Breast epithelium (tissue), 4 donors: ENCODE measurements at places on chromosomes 5 and 9. TPM values are rescaled to one million over a fixed set of nuclear protein-coding genes. Genes with fewer than 3 reads are reported as not detected.

GRCh38 chr9:38315085-38315595, 77.4 kb upstream of the ALDH1B1 start:
- H3K27me3 ChIP-seq: no peaks in the 10 kb centered on the region
- no peaks in the 10 kb centered on the region for H3K36me3 ChIP-seq
- H3K4me1 ChIP-seq: no peaks in the 10 kb centered on the region
- no peak for DNase-seq

DNA sequence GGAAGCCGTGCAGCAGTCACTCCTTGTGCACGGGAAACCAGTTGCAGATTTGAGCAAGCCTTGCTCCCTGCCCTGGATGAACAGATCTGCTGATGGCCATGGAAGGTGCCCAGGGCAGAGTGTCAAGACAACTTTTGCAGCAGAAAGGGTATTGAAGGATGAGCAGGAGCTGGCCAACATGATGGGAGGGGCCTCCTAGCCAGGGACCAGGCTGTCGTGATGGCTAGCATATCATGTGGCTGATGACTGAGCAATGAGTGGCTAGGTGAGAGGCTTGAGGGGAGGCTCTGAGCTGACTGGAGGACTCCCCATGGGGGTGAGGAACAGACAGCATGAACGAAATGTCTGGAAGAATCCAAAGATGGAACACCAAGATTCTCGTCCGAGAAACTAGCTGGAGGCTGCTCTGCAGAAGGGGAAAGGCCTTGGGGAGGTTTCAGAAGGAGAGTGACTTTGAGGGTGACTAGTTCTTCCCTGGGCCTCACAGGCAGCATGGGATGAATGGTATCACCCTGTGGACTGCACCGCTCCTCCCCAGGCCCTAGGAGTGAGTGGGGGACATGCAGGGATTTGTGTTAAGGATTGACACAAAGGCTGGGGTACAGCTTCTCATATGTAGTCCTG, 18.5 kb downstream of the PPARGC1B start:
- DNase-seq: no peak
- H3K4me3 ChIP-seq: no peak overlapping the region
- H3K4me1 ChIP-seq: no peaks in the 10 kb centered on the region
- H3K36me3 ChIP-seq: no peaks in the 10 kb centered on the region
- peak overlapping the region; percentile 29 for H3K27ac ChIP-seq

- H3K4me3 ChIP-seq: no peak overlapping the region
- no peaks in the 10 kb centered on the region for H3K36me3 ChIP-seq
- H3K27me3 ChIP-seq: no peaks in the 10 kb centered on the region
- H3K4me1 ChIP-seq: no peaks in the 10 kb centered on the region
- H3K27ac ChIP-seq: no peak overlapping the region
Observed at GRCh38 chr9:111928359-111928720, 31.7 kb downstream of the UGCG start.

- H3K27me3 ChIP-seq: no peaks in the 10 kb centered on the region
- H3K27ac ChIP-seq: peak overlapping the region; percentile 95
- peak overlapping the region; percentile 64 for H3K4me3 ChIP-seq
- peaks cover 7% of the 10 kb centered on the region for H3K36me3 ChIP-seq
- H3K4me1 ChIP-seq: no peaks in the 10 kb centered on the region
- no peak for DNase-seq
Observed at GRCh38 chr9:19379283-19379682, 753 bp downstream of the RPS6 start.

GRCh38 chr9:81650586-81651515, 38.5 kb downstream of the TLE1 start:
- no peak for DNase-seq
- H3K4me3 ChIP-seq: no peak overlapping the region
- no peaks in the 10 kb centered on the region for H3K27me3 ChIP-seq
- no peaks in the 10 kb centered on the region for H3K4me1 ChIP-seq
- no peak overlapping the region for H3K27ac ChIP-seq
- no peaks in the 10 kb centered on the region for H3K36me3 ChIP-seq

GRCh38 chr5:30693326-30693725, 500.2 kb upstream of the CDH6 start:
- no peak overlapping the region for H3K27ac ChIP-seq
- H3K27me3 ChIP-seq: no peaks in the 10 kb centered on the region
- H3K4me3 ChIP-seq: no peak overlapping the region
- no peaks in the 10 kb centered on the region for H3K36me3 ChIP-seq
- no peak for DNase-seq

DNA sequence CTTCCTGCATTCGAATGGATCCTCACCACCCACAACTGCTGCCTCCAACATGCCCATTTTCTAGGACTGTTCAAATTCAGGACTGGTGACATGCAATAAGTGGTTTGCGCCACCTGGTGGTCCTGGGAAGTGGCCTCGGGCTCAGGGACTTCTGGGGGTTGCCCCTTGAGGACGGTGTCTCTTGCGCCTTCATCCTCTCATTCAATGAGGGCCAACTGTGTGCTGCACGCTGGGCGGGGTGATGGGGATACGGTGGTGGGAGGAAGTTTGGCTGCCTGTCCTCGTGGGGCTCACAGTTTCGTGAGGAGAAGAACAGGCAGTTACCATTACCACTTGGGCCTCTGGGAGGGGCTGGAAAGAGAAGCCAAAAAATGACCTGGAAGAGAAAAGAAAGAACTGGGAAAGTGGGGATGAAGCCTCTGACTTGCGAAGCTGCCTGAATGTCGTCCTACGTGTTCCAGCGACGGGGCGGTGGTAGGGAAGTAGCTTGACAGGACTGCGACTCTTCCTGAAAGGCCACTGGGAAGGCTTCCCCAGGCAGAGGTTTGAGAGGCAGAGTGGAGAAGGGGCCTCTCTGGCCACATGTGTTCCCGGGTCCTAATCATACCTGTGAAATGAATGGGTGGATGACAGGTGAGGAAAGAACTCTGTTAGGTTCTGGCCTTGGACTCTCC, 49.0 kb downstream of the PSD2 start:
- H3K36me3 ChIP-seq: no peaks in the 10 kb centered on the region
- H3K4me1 ChIP-seq: no peaks in the 10 kb centered on the region
- peak overlapping the region; percentile 0 for H3K27ac ChIP-seq

DNA sequence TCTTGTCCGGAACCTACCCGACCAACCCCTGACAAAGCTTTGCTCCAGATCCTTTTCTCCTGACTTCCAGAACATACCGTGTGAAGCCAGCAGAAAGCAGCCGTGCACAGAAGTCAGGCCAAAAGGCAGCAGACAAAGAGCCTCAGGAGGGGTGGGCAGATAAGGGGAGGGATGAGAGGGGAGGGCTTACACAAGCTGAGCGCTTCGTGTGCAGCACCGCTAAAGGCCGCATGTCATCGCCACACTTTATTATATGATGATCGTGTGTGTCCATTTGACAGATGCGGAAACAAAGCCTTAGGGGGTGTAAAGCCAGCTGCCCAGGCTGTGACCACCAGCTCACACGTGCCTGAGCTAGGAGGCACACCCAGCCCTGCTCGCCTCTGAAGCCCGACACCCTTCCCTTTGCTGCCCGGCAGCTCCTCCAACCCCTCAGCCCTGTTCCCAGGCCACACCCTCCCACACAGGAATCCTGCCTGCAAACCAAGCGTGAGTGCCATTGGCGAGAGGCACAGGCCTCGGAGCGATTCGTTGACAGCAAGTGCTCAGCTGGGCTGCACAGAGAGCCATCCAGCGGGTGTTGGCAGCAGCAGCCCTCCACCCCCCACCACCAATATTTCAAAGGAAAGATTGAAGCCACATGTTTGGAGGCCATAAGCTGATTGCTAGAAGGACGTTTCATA, 170.5 kb upstream of the SMIM23 start:
- no peak overlapping the region for H3K4me3 ChIP-seq
- H3K27ac ChIP-seq: no peak overlapping the region
- peaks cover 26% of the 10 kb centered on the region for H3K27me3 ChIP-seq
- no peak for DNase-seq
- H3K36me3 ChIP-seq: no peaks in the 10 kb centered on the region

DNA sequence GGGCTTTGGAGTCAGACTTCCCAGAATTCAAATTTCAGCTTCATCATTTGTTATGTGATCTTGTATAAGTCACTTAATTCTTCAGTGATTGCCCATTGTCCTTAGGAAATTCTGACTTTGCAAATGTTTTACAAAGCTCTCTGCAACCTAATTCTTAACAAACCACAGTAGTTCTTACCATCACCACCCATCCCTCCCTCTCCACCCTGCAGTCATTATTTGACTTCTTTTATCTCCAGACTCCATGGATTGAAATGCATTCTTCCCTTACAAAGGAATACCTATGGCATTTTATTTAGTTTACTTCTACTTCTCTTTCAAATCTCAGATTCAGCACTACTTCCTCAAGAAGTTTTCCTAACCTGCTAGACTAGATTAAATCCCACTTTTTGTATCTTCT, 23.1 kb downstream of the SHLD3 start:
- H3K4me1 ChIP-seq: no peaks in the 10 kb centered on the region
- H3K27me3 ChIP-seq: no peaks in the 10 kb centered on the region
- H3K36me3 ChIP-seq: no peaks in the 10 kb centered on the region
- no peak overlapping the region for H3K4me3 ChIP-seq
- no peak overlapping the region for H3K27ac ChIP-seq

DNA sequence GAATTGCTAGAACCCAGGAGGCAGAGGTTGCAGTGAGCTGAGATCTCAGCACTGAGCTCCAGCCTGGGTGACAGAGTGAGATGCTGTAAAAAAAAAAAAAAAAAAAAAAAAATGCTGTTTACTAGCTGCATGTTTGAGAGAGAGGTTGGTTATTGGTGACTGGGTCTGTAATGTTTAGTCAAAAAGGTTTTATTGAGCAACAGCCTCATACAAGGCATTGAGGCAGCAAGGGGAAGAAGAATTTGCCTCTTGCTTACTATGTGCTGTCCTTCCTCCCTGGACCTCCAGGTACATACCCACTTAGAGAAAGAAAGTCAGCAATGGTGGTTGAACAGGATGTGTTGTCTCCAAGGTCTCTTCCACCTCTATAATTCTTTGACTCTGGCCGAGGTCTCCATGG, 140.7 kb upstream of the SPRY4 start:
- no peak overlapping the region for H3K4me3 ChIP-seq
- H3K4me1 ChIP-seq: no peaks in the 10 kb centered on the region
- H3K36me3 ChIP-seq: no peaks in the 10 kb centered on the region
- DNase-seq: no peak

DNA sequence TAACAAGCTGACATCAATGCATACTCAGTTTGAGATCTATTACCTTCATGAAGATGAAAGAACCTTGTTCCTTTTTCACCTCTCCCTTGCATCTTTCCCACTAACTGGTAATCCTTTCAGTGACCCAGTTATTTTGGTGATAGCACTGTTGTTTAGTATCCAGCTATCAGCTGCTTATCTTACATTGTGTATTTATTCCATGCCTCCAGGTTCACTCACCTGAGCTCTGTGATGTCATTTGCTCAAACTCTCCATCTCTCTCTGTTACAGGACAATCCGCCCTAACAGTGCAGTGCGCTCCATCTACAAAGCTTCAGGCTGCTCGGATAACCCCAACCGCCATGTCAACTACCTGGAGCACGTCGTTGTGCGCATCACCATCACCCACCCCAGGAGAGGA, 235.5 kb downstream of the RFK start:
- no peak overlapping the region for H3K27ac ChIP-seq
- no peak overlapping the region for H3K4me3 ChIP-seq
- no peaks in the 10 kb centered on the region for H3K36me3 ChIP-seq
- H3K27me3 ChIP-seq: no peaks in the 10 kb centered on the region

GRCh38 chr5:97471951-97472350, 288.9 kb upstream of the RIOK2 start:
- H3K4me1 ChIP-seq: no peaks in the 10 kb centered on the region
- H3K27me3 ChIP-seq: no peaks in the 10 kb centered on the region
- no peak for DNase-seq
- H3K36me3 ChIP-seq: no peaks in the 10 kb centered on the region
- H3K4me3 ChIP-seq: no peak overlapping the region
- H3K27ac ChIP-seq: no peak overlapping the region

- no peak overlapping the region for H3K4me3 ChIP-seq
- no peaks in the 10 kb centered on the region for H3K36me3 ChIP-seq
- no peaks in the 10 kb centered on the region for H3K27me3 ChIP-seq
- no peak for DNase-seq
- no peaks in the 10 kb centered on the region for H3K4me1 ChIP-seq
Observed at GRCh38 chr9:24620741-24621140, 75.0 kb upstream of the IZUMO3 start.

GRCh38 chr9:120032639-120033038, 547.3 kb downstream of the CDK5RAP2 start:
- H3K27ac ChIP-seq: no peak overlapping the region
- no peaks in the 10 kb centered on the region for H3K36me3 ChIP-seq
- H3K4me3 ChIP-seq: no peak overlapping the region
- no peak for DNase-seq
- no peaks in the 10 kb centered on the region for H3K27me3 ChIP-seq

DNA sequence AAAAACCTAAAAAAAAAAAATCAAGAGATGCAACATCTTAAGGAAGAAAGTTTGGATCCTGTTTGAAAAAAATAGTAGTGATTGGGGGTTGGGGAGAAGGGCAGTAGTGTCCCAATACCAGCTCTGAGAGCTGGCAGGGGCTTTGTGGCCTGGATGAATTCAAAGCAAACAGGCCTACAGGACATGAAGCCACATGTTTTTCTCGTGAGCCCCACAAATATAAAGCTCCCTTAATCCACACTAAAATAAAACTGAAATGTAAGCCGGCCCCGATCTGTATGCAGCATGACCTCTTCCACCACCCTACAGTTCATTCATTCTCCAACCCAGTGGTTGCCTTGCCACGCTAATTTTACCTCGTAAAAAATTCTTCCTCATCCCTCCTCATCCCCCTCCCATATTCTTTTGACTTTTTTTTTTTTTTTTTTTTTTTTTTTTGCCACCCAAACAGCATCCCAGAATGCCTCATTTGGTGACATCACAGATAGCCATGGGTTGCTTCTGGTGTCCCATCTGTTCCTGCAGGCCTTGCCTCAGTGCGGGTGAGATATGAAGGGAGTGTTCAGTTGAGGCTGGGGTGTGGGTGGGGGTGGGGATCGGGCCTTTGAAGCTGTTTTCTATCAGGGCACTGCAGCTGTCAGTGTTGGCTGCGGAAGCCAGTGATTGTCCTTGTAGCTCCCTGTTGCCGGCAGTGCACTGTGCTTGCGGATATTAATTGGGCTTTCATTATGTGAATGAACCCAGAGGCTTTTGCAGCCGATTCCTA, 81.6 kb upstream of the NFIB start:
- no peaks in the 10 kb centered on the region for H3K27me3 ChIP-seq
- no peak overlapping the region for H3K27ac ChIP-seq
- H3K36me3 ChIP-seq: no peaks in the 10 kb centered on the region
- no peaks in the 10 kb centered on the region for H3K4me1 ChIP-seq
- no peak for DNase-seq
- no peak overlapping the region for H3K4me3 ChIP-seq

- peak overlapping the region; percentile 29 for H3K27ac ChIP-seq
- H3K4me3 ChIP-seq: no peak overlapping the region
- no peak for DNase-seq
- H3K4me1 ChIP-seq: no peaks in the 10 kb centered on the region
- H3K27me3 ChIP-seq: no peaks in the 10 kb centered on the region
Observed at GRCh38 chr5:81068635-81069034, 108.5 kb downstream of the RASGRF2 start.

- peak; percentile 66 for DNase-seq
- no peaks in the 10 kb centered on the region for H3K27me3 ChIP-seq
- no peak overlapping the region for H3K4me3 ChIP-seq
- H3K4me1 ChIP-seq: no peaks in the 10 kb centered on the region
- H3K36me3 ChIP-seq: no peaks in the 10 kb centered on the region
- H3K27ac ChIP-seq: peak overlapping the region; percentile 72
Observed at GRCh38 chr5:96629774-96630173, 32.4 kb upstream of the CAST start.

Gene PPP3R2
- total RNA-seq: not detected

Gene IL5
- total RNA-seq: not detected

Gene STPG3
- total RNA-seq: not detected

Gene SNCAIP
- total RNA-seq: 9.8 TPM

Gene TOR2A
- 16.7 TPM for total RNA-seq
